Effector CD8-positive, alpha-beta T cell (primary cell): ENCODE measurements at places on chromosomes 5 and 9.

GRCh38 chr5:172093559-172093958 is 87.1 kb upstream of the FBXW11 start:
- DNase-seq = no peak

DNA sequence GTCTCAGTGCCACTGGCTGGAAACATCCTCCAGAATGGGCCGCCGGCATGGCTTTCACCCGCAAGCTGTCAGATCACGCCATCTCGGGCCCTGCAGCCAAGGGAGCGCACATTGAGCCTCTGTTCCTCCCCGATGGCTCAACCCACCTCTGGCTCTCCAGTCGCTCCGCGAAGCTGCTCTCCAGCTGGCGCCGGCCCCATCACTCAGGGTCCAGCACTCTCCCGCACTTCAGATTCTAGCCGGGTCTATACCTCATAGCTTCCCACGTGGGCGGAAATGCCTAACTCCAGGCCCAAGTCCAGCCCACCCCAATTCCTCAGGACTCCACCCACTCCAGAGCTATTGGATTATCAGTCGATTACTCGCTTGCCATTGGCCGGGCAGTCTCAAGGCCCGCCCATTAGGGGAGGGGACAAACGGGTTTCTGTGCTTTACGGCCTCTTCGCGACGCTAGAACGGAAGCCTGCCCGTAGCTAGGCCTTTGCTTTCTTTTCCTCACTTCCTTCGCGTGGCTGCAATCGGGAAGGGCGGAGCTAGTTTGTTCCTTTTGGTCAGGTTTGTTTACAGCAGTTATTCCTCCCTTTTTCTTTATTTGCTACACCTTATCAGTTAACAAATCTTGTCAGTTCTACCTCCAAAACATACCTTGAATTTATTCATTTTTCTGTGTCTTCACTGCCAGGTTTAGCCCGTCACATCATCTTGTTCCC is at the start of gene NOL6:
Gene NOL6 (minus strand): TSS at position 282 of the 710 bp plus-strand sequence. CDS start 82 bp downstream, at position 200.
- peak; percentile 97 for DNase-seq

DNA sequence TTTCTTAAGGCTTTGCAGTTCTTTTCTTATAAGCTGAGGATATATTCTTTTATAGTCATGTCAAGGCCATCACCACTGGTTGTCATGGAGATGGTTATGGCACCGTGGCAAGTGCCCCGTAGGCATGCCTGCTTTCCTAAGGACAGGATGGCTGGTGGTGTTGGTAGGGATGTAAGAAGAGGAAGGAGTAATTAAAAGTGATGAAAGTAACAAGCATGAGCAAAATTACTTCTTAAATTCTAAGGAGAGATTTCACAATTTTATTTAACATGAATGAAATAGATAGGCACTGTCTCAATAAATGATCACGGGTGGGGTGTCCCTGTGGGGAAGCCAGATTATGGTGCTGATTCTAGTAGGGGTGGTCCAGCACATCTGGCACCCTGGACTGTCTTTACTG is 290.2 kb upstream of the KLF4 start:
- DNase-seq = no peak

DNA sequence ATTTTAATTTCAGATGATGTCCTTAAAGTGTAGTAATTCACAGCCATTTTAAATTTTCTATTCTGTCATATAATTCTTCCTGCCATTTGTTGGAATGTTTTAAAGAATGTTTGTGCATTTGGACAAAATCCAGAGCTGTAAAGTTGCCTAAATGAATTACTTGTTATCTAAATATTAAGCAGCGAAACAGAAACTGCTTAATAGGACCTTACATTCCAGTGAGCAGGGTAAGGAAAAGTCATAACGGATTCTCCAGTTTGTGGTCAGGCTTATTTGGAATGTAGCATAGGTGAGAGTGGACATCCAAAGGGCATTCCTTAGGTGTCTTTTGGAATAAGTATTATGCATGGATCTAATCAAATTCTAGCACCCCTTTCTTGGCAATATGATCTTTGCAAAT is 410.4 kb upstream of the PTPRD start:
- DNase-seq = no peak

DNA sequence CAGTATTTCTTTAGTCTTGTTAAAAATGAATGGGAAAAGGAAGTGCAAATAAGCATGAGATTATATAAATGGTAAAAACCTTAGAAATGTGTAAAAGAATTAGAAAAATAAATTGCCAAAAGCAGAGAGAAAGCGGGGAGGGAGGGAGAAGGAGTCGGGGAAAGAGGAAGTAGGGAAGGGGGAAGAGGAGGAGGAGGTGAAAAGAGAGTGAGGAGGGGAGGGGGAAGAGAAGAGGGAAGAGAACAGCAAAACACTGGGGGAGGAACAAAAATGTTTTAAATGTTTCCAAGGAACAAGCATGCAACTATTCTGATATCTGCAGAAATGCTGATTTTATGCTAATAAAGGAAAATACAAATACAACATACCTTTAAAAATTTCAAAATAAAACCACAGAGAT is 317.5 kb downstream of the PIK3R1 start:
- DNase-seq = no peak

DNA sequence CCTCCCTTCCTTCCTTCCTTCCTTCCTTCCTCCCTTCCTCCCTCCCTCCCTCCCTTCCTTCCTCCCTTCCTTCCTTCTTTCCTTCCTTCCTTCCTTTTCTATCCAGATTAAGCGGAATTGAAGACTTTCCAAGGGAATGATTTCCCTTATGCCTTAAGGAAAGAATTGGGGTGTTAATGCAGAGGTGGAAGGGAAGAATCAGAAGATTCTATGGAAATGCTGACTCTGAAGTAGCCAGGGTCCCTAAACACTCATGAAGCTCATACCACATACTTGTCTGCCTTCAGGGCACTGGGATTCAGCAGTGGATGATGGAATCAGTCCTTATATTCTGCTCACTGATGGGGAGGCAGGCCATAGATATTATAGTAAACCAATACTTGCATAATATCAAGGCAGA is 48.2 kb downstream of the TNC start:
- DNase-seq = no peak

DNA sequence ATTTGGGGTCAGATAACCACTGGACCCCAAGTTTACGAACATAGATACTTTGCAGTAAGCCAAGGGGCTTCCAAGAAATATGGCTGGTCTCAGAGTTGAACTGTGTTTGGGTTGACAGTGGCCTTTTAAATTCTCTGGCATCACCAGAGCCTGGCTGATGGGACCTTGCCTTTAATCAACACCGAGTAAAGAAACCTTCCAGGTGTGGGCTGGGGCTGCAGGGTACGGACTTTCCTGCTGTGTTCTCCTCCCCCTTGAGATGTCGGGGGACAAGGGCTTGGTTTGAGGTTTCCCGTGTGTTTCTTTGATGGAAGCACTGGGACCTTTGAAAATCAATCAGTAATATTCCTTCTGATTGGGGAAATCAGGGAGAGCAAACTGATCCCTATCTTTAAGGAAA is 140.1 kb downstream of the MTX3 start:
- no peak for DNase-seq

- DNase-seq = no peak
Observed at GRCh38 chr9:91042541-91042940, 240.9 kb downstream of the SYK start.

DNA sequence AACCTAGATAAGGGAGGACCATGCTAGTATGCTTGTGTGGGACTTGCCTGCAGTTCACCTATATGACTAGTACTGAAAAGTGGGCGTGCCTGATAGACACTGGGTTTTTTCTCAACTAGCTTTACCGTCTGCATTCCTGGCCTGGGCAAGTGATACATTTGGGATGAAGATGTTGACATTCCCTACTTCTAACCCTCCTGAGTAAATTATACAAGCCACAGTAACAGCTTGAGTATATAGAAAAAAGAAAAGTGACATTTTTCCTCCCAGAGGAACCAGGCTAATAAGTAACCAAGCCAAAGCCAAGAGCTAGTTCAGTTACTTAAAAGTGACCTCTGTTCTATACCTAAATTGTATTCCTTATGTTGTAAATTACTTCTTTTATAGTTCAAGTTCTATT is 153.8 kb upstream of the CYLC2 start:
- no peak for DNase-seq

DNA sequence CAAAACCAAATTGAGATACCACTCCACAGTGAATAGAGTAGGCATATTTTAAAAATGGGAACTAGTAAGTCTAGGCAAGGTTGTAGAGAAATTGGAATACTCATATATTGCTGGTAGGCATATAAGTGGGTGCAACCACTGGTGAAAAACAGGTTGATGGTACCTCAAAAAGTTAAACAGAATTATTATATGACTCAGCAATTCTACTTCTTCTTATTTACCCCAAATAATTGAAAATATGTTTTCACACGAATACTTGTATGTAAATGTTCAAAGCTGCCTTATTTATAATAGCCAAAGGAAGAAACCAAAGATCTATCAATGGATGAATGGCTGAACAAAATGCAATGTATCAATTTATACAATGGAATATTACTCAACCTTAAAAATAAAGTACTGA is 79.1 kb downstream of the CDH9 start:
- DNase-seq = no peak

GRCh38 chr5:27594141-27594540 is 555.8 kb upstream of the CDH9 start:
- no peak for DNase-seq
